ENCODE measurements at places on chromosomes 2 and 18.
A peak's percentile ranks its signal among the peaks of the same experiment; 100 is the strongest.

DNA sequence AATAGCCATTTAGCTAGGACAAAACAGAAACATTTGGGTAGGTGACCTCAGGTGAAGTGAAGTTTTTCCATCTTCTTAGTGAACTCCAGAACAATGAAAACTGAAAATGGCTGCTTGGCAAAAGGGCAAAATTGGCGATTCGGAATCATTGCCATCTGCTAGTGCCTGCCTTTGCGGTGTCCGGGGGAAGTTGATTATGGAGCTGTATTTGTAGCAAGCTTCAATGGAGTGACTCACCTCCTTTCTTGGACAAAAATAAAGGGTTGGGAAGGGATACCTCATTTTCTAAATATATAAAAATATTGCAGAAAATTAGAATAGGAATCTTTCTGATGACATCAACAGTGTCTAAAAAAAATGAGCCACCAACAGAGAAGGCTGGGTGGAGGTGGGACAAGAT is 460.5 kb downstream of the TGIF1 start:
- no peak for DNase-seq

- no peak for DNase-seq
Observed at GRCh38 chr18:37334631-37335408, 230.8 kb downstream of the CELF4 start.

- no peak for DNase-seq
Observed at GRCh38 chr2:45289997-45290709, 280.9 kb upstream of the SIX2 start.

- DNase-seq, result no peak
Observed at GRCh38 chr2:142734770-142735169, 142.7 kb upstream of the KYNU start.

DNA sequence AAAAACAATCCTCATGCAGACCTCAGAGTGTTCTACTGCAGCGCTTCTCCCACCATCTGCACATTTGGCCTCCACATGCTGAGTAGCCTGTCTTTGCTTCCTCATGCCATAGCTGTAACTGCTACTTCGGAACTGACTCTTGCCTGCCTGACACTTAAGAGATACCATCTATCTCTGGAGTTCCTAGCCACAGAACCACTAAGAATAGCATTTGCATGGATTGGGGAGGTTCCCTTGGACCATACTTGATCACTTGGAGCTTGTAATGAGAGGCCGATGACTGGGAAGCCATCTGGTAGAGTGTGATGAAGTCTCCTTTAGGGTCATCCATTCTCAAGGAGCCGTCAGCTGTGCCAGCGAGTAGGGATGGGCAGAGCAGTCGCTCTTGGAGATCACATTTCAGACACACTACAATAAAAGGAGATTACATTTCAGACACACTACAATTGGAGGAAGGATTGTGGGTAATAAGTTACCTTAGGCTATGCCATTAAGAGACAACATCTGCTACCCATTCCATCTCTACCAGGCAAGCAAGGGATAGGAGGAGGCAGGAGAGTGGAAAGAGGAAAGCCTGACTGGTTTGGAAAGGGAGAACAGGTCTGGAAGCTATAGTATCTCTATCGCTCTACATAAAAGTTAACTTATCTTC is 21.8 kb downstream of the DOK1 start:
- DNase-seq, result no peak

GRCh38 chr2:37638973-37639372 is 32.5 kb downstream of the CDC42EP3 start:
- no peak for DNase-seq

DNA sequence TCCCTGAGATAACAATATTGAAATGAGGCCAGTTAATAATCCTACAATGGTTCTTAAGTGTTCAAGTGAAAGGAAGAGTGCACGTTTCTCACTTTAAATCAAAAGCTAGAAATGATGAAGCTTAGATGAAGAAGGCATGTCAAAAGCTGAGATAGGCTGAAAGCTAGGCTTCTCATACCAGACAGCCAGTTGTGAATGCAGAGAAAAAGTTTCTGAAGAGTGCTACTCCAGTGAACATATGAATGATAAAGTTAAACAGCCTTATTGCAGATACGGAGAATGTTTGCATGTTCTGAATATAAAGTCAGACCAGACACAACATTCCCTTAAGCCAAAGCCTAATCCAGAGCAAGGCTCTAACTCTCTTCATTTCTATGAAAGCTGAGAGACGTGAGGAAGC is 51.4 kb downstream of the EML4 start:
- no peak for DNase-seq

DNA sequence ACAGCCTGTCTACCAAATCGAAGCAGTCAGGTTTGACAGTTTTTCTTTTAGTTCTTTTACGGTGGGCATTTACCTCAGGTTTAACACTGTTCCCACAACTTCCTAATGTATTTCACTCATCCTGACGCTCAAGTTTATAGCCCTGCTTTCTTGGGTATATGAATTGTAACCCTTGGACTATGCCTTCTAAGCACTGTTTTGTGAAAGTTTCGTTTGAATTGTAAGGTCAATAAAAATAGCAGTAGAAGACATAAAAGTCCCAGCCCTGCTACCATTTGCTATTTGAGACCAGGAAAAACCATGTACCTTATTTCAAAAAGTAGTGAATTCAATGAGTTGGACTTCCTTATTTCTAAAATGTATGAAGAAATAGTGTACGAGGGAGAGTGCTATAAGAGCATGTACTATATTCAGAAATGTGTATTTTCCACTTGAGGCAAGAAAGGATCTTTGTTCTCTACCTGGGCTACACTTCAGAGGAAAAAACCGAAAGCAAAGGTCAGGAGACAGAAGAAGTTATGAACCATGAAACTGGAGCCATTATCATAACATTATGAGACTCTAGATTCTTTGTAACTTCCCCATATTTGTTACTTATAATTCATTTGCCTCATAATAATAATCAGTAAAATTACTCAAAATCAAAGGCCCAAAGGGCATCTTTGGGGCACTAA is 1.9 kb upstream of the ZC3H15 start:
- no peak for DNase-seq

GRCh38 chr2:105365206-105365605 is 27.9 kb downstream of the C2orf49 start:
- DNase-seq, result no peak

DNA sequence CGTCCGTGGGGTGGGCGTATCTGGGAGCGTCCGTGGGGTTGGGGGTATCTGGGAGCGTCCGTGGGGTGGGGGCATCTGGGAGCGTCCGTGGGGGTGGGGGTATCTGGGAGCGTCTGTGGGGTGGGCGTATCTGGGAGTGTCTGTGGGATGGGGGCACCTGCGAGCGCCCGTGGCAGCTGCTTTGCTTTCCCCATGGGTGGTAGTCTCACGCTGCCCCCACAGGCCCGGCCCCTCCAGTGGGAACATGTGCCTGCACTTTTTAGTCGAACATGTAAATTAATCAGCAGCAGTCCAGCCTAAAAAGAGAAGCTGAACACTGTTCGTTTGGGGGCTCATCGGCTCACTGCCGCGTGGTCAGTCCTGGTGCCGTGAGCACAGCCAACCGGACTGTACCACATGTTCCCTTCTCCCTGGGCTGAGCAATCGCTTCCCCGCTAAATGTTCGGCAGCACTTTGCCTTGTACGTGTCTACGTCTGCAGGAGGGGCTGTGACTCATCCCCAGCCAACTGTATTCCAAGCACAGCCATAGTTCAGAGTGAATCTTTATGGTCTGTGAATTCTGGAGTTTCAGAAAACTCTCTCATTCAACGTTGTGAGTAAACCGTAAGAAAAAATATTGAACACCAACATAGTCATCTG is 271.5 kb downstream of the AGAP1 start:
- no peak for DNase-seq

DNA sequence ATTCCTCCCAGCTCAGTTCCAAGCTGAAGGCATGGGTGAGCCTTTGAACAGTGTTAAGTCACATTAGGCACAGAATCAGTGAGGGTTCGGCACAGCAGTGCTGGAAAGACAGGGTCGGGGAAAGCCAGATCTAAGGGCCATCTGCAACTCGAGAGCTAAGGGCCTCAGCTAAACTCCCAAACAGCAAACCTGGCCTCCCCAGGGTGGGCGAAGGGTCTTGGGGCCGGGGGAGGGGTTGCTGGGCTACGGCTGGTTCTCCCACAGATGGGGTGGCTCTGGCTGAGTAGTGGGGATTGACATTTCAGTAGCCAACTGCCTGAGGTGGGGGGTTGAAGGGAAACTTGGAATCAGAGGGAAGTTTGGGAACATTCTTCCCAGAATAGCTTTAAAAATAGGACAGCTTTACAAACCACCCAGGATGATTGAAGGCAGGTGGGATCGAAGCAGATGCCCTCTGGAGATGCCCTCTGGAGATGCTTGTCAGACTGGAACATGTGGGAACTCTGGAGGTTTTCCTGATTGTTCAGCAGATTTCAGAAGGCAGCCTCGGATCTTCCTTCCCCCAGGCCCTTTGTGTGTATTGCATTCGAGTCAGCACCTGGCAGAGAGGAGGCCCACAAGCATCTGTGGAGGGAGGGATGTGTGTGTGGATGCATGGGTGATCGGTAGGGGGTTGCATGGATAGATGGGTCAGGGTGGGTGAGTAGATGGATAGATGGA is 156.4 kb downstream of the SMAD7 start:
- no peak for DNase-seq

GRCh38 chr2:44953499-44953883 is 12.0 kb downstream of the SIX3 start:
- DNase-seq, result no peak

GRCh38 chr18:44423814-44424644 is 256.7 kb upstream of the SETBP1 start:
- no peak for DNase-seq

GRCh38 chr2:162316590-162316989 is 1.9 kb downstream of the IFIH1 start:
- DNase-seq, result no peak

- DNase-seq, result no peak
Observed at GRCh38 chr18:28485210-28485801, 308.4 kb upstream of the CDH2 start.

DNA sequence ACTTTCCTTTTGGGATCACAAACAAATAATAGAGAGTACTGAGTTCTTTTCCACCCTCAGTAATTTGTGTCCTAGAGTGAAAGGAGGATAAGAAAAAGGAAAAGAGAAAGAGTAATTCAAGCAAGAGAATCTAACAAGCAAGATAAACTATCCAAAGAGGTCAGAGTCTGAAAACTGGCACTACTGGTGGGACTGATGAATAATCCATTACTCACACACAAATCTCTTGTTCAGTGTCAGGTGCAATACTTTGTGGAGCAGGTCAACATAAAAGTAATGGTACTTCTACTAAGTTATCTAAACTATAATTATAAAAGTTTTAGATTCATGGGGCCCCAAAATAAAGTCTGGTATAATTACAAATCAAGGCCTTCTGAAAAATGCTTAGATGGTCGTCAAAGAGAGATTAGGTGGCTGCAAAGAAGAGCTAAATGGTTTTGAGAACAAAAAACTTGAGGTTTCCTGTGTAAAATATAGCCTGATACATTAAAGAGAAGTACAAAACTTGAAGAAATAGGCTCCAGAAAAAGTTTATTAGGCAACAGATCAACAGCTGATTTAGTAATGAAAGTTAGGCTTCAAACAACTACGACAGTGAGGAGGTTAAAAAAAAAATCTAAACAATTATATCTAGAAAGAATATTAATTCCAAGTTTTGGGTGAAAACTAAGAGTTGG is 109.4 kb downstream of the BAZ2B start:
- DNase-seq, result peak; percentile 47

DNA sequence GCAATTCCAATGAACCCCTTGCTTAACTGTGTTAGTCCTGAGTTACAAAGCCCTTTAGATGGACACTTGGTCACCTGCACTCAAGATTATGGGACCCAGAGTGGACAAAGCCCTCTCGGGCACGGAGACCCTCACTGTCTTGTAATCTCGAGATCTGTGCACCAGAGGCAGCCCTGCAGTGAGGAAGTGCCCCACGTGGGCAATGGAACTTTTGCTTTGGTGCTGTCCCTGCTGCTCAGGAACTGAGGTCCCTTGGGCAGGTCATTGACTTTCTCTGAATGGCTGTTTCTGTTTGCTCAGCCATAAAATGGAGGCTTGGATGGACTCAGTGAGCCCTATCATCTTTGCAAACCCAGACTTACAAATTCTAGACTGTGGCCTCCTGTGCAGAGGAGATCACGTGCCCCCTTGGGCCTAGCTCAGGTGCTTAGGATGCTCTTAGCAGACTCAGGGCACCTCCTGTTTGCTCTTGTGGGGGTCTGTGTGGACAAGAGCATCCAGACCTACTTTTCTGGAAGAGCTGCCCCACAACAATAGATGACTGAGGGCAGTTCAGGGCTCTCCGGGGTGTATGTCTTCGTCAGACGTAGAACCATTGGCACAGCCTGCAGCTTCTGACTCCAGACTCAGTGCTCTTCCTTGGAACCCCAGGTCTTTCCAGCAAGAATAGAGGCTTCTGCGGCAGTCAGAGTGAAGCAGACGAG is 94.5 kb upstream of the HS6ST1 start:
- no peak for DNase-seq

DNA sequence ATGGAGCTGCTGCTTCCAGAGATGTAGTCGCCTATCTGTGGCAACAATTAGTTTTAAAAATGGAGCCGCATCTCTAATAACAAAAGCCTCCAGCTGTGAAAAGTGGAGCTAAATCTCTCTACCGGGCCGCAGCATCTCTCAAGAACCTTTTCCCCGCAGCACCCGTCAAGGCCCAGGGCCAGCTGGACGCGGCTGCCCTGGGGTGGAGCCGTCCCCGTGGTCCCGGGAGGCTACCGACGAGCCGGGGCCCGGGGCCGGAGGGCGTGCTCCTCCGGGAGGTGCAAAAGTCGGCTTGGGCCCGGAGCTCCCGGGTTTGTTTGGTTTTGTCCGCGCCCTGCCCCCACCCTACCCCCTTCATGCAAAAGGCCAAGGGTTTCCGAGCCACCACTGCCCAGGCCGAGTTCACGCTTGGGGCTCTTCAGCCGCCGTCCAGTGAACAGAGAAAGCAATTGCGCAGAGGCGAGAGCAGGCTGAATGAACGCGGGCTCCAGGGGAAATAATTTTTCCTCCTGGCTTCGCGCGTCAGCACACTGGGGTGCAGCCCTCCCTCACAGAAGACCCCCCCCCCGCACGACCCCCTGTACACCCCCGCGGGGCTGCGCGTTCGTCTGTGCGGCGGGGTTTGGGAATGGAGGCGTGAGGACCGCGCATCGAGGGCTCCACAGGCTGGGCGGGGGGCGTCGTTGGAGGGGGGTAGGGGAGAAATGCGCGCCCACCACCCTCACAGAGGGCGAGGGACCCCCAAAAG is 557 bp upstream of the GREB1L start:
- no peak for DNase-seq

DNA sequence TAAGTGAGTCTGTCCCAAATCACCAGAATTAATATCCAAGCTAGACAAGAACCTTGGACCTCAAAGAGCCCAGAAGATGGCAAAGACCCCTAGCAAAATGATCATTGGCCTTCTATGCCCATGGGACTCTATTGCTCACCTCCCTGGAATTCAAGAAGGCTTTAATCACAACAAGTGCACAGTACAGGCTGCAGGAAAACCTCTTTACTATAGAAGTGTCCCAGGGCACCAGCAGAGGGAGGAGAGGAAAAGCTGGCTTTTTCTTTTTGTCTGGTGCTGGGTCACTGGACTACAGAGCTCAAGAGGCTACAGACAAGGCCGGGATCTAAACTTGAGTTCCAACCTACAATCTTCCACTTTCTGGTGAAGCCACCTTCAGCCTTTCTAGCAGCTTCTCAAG is 88.3 kb upstream of the PPP1CB start:
- peak; percentile 17 for DNase-seq

GRCh38 chr2:160989778-160990177 is 170.4 kb upstream of the TANK start:
- no peak for DNase-seq

GRCh38 chr2:151063271-151063670 is 198.4 kb downstream of the RBM43 start:
- DNase-seq, result no peak

Measured in RKO (cell line).